ENCODE measurements at places on chromosomes 3 and 15.

DNA sequence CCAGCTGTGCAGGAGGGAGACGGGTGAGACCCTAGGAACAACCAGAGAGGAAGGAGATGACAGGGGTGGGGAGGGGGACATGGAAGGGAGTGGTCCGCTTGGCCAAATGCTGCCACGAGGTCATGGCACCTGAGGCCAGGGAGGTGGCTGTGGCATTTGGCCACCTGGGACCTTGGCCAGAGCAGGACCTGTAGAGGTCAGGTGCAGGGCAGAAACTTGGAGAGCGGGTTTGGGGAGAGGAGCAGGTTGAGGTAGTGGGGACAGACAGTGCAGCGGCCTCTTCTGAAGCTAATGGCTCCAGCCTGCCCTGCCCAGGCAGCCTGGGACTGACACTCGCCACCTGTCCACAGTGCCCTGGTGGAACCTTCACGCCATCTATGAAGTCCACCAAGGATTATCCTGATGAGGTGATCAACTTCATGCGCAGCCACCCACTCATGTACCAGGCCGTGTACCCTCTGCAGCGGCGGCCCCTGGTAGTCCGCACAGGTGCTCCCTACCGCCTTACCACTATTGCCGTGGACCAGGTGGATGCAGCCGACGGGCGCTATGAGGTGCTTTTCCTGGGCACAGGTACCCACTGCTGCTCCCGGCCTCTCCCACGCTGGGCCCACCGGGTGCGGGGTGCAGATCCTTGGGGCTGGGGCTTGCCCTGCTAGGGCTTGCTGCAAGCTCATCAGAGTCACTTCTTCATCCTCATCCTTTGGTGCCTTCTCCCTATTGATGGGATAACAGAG is 7.0 kb upstream of the GNAT1 start:
- no peak for DNase-seq

DNA sequence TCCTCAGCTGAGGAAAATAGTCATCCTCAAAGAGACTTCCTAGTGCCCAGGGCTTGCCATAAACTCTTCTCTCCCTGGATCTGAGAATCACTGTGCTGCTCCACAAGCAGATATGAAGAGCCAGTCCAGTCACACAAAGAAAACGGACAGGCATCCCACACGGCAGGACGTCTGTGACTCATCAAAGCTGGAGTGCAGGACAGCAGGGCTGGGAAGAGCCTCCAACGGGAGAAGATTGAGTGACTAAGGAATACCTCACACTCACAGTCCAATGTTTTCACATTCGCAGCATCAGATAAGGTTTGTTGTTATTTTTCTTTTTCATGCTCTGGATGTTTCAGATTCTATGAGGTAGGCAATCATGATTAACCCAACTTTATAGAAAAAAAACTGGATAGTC is 57.8 kb downstream of the NEK10 start:
- no peak for DNase-seq

DNA sequence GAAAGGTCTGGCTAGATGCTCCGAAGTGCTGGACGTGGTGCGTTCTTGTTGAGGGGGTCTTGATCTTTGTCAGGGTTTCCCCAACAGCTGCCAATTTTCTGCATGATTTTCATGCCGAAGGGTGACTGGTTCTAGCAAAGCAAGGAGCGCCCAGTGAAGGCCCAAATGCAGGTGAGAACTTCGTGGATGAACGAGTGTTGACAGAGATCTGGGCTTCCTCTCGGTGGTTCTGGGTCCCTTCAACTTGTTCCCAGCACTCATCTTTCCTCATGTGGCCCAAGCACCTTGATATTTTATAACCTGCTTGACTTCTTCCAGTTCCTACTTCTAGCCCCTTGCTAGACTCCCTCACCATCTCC is 40.8 kb upstream of the TFRC start:
- DNase-seq: no peak

DNA sequence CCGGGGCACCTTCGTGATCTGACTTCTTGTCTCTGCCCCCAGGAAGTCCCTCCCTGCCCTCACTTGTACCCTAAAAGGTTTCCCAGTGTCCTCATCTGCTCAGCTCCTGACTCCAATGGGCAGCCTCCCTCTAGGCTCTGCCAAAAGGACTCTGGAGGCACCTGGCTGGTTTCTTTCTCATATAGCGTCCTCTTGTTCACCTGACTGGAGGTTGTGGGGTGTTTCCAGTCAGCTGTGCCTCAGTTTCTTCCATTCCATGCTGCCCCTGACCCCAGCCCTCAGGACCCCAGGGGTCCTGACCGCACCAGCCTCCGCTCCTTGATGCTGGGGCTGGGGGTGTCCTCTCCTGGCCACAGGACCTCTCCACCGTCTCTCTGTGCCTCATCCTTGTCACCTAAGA is 2.5 kb downstream of the PRR23E start:
- DNase-seq: no peak

DNA sequence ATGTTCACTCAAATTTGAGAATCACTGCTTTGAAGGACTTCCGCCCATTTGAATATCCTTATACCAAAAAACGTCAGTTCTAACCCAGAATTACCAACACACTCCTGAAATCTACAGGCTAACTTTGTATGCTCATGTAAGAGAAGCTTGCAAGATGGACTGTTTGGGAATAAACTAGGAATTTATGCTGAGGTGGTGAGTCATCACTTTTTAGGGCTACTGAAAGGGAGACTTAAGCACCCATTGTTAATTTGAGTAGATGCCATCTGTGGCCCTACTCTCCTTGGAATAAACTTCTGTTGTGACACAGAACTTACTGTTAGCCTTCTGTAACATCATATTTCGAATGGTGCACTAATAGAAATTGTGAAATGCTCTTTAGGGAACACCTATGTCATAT is 74.6 kb downstream of the FGF12 start:
- DNase-seq: no peak

- no peak for DNase-seq
Measured at GRCh38 chr15:63221346-63221745, 31.9 kb downstream of the RAB8B start.

DNA sequence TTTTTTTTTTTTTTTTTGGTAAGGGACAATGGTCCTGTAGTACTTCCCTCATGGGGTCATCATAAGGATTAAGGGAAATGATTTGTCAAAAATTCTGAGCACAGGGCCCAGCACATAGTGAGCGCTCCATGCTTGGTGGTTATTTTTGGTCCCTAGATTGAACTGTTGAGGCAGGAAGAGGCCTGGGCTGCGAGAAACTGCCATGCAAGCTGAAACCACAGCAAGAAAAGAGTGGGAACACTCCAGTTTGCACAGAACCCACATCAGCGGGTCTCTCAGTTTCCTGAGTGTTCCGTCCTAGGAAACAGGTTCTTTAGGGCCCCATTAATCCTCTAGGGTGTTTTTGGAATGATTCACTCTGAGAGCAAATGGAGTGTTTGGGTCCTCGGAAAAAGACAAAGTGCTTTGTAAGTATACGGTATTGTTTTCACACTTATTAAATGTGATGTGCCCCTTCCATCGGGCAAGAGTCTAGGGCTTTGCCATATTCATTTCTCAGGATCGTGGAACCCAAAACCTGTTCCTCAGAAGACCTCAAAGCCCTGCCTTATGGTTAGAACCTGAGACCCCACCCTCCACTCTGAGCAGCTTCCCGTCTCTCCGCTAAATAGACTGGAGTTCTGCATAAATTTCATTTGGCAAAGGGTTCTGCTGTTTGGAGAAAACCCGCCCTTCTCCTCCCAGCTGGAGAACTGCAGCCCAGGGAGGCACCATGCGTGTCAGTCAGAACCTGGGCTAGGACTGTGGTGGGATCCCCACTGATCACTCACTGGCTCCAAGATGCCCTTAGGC is 60.4 kb downstream of the SPSB4 start:
- no peak for DNase-seq

DNA sequence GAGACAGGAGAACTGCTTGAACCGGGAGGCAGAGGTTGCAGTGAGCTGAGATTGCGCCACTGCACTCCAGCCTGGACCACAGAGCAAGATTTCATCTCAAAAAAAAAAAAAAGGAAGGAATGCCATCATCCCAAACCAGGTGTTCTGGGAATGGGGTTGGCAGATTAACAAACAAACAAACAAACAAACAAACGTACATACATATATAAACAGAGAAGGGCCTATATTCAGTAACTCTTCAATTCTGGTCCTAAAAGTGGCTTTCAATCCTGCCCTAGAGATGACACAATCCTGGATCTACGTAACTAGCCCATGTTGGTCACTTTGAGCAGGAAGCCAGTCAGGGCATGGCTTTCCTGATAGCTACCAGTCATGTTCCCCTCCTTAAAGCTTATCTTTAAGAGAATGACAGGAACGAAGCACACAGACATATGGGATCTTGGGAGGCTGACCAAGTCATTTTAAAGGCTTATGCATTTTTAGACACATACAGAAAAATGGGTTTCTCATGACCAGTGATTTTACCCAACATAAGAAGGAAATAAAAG is 29.9 kb upstream of the RAB11A start:
- no peak for DNase-seq

Measured in CD4-positive, alpha-beta T cell treated with Interleukin-15 for 4 hours (primary cell).